NK-92 treated with Interleukin-12 subunit alpha and Interleukin-12 subunit beta, amount 100 ng/mL, for 24 hours (cell line): ENCODE measurements at places on chromosomes 1 and 21.

GRCh38 chr1:42456754-42457089, 379 bp downstream of the PPCS start:
- DNase-seq = peak; percentile 62

DNA sequence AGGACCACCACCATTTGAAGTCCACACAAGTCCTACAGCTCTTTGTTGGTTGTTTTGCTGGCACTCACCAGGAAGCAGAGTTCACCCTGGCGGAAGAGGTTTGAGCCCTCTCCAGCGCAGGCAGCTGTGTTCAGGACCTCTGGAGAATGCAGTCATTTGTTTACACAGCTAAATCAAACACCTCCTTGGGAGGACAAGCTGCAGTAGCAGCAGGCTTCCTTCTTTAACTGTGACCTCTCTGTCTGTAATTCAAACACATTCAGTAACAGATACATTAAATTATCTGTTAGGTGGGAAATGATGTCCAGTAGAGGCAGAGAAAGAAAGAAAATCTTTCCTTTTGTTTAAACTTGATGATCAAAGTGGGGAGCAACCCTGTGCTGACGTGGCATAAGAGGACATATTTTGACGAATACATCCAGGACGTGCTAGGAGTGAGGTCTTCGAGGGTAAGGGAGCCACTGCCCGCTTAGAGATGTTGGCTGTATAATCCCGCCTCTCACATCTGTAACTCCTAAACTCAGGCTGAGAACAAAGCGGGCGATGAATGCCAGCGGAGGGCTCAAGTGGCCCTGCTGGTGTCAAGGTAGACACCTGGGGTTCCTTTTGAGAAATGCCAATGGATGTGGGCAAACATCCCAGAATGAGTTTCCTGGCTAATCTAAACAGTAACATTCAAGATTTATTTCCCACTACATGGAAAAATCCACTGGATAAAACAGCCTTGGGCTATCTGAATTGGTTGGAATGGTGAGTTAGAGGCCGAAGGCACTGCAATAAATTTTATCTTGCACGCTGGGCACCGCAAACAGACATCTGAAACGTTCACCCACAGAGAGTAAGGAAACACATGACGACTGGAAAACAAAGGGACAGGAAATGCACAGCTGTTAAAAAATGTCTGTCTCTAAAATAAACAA, 51.7 kb downstream of the ABCA4 start:
- DNase-seq = no peak

DNA sequence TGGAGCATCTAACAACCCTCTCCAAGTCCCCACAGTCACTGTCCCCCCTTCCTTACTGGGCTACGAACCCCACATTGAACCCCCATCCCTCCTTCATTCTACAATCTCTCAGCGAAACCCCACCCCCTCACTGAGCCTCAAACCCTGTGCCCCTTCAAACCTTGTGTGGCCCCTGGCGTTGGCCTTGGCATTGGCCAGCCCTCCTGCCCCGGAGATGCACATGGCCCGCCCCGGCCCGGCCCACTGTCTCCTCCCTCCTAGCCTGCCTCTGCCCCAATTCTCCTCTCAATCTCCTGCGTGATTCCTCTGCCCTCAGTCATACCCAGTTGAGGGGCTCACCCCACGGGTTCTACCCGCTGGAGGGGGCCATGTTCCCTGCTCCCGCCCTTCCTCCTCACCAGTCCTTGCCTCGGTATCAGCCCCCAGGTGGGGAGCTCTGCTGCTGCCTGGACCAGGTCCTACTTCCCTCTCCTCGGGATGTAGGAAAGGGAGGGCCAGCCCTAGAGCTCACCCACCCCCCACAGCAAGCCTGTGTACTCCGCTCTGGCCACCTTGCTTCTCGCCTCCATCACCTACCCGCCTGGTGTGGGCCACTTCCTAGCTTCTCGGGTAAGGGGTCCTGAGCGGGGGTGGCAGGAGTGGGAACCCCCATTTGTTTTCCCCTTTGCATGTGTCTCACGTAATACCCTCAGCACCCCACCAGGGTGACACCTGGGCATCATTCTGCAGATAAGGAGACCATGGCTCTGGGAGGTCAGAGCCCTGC, 6.6 kb downstream of the CLCNKA start:
- DNase-seq = no peak

DNA sequence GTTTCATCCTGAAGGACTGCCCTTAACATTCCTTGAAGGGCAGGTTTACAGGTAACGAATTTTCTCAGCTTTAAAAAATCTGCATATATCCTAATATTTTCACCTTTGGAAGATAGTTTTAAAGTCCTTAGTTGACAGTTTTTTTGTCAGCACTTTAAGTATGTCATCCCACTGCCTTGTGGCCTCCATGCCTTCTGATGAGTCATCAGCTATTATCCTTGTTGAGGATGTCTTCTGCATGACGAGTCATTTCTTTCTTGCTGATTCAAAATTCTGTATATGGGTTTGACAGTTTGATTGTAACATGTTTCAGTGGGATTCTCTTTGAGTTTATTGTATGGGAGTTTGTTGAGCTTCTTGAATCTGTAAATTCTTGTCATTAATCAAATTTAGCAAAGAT, 500.6 kb downstream of the DISC1 start:
- DNase-seq = no peak

- no peak for DNase-seq
Measured at GRCh38 chr1:63968663-63969440, 195.0 kb downstream of the ROR1 start.

- DNase-seq = no peak
Measured at GRCh38 chr1:223731133-223731770, 18.9 kb downstream of the CAPN2 start.

- no peak for DNase-seq
Measured at GRCh38 chr1:51249445-51249844, 13.4 kb downstream of the RNF11 start.

DNA sequence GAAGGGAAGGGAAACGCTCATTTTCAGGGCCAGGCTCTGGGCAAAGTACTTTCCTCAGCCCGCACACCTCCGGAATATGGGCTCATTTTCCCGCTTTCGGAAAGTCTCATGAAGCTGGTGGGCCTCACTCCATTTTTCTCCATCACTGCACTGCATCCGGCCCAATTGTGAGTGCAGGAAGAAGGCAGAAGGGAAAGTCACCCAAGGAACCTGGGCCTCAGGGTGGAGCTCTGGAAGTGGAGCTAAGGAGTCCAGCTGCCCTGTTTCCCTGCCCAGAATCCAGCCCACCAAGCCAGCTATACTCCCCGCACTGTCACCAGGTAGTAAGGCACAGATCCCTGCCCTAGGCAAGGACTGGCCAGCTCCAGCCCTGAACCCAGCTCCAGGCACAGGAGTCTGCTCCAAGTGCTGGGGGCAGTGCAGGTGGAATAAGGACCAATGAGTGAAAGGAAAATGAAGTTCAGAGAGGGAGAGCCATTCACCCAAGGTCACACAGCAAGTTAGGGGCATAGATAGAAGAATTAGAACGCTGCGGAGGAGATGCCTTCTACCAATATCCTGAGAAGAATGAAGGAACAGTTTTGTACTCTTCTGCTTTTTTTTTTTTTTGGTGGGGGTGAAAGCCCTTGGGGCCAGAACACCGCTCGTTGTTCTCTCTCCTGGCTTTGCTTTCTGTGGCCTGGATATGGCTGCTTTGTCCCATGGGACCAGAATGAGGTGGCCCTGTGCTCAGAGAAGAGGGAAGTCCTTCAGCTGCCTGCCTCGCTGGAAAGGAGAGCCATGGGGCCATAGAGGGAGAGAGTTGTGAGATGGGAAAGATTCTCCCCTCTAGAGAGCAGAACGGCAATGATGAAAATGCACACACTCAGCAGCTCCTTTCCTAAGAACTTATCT, 10.0 kb downstream of the LRP8 start:
- DNase-seq = no peak

DNA sequence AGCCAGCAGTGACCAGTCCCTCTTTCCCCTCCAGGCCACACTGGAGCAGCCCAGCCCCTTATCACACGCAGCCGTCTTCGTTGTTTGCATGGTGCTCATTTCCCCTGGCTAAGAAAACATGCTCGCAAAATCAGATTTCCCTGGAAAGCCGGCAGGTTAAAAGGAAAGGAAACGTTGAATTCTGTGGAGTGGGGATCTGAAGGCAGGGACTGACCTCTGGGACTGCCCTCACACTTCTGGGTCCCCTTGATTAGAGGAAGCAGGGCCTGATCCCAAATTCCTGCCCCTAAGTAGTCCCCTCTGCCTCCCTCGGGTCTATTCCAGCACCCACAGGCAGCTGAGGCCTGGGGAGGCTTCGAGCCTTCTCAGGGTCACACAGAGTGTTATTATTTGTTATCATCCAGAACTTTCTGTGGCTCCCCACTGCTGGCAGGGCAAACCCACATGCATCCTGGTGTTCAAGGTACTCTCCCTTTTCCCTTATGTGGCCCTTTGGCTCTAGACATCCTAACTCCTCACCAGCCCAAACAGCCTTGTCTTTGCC, 125.2 kb upstream of the ZBTB40 start:
- no peak for DNase-seq

- DNase-seq = no peak
Measured at GRCh38 chr1:22971161-22971560, 1.5 kb downstream of the LACTBL1 start.

DNA sequence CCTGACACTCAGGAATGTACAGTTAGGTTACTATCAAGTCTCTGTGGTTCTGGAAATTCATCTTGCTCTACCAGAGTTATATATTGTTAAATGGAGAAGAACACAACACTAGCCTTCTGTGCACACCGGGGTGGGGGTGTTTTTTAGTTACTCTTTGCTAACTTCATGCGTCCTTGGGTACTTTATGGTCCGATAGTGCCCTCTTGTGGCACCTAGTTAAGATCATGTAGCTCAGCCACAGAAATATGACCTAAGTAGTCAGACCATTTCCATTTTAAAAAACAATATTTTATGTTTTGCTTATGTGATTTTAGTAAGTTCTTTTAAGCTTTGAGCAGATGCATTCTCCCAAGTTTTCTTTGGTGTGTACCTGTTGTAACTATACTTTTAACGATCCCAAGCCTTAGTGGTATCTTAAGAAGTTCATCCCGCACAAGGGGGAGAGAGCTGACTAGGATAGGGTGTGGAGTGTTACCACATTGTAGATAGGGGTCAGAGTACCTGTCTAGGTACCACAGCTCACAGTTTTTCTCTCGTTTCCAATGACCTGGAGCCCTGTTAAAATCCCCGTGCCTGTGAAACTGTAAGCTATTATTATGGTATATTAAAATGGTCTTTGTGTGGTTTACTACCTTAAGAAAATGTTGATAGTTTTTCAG, 20.6 kb upstream of the SH3D21 start:
- no peak for DNase-seq

GRCh38 chr21:33219300-33219699, 10.4 kb upstream of the IFNAR2 start:
- DNase-seq = no peak

DNA sequence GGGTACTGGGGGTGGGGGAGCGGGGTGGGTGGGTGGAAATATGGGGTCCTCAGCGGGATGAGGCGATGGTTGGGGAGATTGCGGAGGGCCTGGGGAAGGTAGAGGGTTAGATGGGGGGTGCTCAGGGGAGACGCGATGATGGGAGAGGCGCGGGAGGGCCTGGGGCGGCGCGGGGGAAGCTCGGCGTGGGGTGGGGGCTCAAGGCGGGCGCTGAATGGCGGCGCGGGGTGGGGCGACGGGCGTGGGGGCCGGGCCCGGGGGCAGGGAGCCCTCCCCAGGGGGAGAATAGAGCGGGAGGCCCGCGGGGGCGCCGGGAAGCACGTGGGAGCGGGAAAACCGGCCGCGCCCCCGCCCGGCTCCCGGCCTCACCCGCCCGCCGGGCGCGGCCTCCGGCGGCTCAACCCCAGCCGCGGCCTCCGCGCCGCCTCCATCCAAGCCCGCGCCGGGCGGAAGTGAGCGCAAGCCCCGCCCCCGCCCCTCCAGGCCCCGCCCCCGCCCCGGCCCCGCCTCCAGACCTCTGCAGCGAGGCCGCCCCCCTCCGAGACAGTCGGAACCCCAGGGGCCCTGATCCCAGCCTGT, at the start of gene FAAP20:
Gene FAAP20, minus strand, starts transcription at position 454 of the 579 bp plus-strand sequence. Its CDS starts 23 bp downstream, at position 431.
- DNase-seq = peak; percentile 77

DNA sequence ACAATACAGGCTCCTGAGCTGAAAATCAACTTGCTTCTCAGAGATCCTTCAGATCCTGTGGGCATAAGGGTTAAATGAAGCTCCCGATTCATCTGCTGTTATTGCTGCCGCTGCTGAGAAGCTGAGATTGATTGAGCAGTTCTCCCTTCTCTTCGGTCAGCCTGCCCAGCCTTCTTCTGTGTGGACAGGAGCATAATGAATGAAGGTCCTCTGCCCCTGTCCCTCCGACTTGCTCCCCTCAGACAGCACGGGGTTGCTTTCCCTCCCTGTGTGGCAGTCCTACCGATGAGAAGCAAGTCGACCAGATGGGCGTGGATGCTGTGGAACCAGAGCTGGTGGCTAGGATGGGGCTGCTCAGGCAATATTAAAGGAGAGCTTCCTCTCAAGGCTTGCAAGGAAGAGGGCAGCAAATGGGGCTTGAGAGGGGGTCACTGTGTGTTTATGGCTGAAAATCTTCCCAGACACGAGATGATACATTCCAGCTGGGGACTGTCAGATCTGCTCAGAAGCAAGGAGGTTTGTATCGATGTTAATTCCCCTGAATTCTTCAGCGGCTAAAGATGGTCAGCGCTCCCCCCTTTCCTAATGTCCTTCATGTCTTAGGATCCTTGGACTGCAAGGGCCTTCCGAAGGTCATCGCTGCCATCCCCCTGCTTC, 63.9 kb upstream of the GOLT1A start:
- no peak for DNase-seq

DNA sequence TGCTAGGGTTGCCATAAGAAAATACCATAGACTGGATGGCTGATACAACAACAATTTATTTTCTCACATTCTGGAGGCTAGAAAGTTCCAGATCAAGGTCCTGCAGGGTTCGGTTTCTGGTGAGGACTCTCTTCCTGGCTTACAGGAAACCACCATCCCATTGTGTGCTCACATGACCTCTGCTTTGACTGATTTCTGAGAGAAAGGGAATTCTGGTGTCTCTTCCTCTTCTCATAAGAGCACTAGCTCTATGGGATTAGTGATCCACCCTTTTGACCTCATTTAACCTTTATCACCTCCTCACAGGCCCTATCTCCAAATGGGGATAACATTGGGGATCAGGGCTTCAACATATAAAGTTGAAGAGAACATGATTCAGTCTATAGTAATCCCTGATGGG, 47.5 kb downstream of the MRPL39 start:
- no peak for DNase-seq

DNA sequence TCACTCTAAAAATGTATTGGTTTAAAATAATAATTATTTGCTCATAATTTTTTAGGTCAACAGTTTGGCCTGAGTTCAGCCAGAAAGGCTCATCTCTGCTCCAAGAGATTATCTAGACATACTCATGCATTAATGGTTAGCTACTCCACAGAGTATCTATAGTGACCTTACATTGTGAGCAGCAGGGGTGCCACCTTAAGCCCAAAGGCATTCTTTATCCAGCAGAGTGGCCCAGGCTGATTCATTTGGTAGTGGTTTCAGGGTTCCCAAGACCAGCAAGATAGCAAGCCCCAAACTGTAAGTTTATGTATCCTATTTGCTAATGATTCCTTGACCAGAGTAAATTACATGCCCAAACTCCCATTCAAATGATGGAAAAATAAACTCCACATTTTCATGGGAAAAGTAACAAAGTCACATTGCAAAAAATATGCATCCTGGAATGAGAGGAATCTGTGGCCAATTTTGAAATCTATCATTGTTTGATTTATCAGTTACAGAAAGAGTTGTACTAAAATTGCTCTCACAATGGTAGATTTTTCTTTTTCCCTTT, 182.6 kb upstream of the KCNK2 start:
- no peak for DNase-seq
